Activated CD4-positive, alpha-beta T cell treated with anti-CD3 and anti-CD28 coated beads, Interleukin-2, amount 50 U/mL, for 1 hour (primary cell): ENCODE measurements at places on chromosomes 5 and 9.

GRCh38 chr5:172707285-172708182, 63.5 kb downstream of the DUSP1 start:
- DNase-seq = no peak

DNA sequence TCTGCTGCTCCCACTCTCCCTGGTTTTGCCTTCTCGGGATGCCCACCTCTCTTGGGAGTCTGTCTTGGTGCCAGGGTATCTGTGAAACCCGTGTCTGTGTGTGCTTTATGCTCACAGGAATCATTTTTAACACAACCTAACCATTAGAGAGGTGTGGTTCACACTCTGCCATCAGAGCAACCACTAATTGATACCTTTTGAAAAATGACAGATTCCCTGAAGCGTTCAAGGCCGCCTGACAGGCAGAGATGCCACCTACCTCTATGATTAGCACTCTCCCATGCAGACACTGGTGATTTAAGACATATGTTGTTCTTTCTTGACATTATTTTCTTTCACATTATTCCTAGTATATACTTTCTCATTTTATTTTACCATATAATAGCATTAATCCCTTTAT, 207.3 kb upstream of the SGCD start:
- DNase-seq = no peak

- DNase-seq = no peak
These were observed 158.7 kb downstream of the NFIB start for GRCh38 chr9:14155237-14155636.

DNA sequence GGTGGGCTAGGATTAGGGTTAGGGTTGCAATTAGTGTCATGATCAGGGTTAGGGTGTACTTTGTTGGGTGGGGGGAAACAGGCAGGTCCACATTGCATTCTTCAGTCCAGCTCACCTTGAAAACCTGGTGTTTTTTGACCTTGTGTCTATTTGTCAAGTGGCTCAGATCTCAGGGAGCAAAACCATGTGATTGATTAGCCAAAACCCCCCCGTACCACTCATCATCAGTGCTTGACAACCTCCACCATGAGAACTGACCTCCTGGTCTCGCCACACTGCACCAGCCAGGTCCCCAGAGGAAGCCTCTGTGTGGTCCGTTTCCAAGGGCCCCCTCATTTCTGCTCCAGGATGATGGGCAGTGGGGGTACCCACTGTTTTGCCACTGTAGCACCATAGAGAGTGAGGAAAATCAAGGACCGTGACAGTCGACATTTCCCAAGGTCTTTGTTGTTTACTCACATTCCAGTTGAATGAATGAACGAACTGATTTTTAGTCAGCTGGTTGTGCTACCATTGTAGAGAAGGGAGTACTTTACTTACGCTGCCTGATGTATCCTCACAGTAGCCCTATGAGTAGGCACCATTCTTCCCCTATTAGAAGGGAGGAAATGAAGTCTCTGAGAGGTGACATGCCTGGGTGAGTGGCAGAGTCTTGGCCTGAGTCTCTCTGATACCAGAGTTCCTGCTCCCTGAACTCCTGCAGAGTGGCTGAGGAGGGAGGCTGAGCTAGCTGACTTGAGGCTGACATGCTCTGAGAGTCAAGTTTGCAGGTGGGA, 84.8 kb downstream of the RAD23B start:
- no peak for DNase-seq

- DNase-seq = no peak
These were observed 8.3 kb downstream of the ZDHHC11B start for GRCh38 chr5:775961-776861.

- DNase-seq = no peak
These were observed 59.5 kb upstream of the INSYN2B start for GRCh38 chr5:170039830-170040229.

GRCh38 chr9:121133104-121133816, 58.5 kb downstream of the CNTRL start:
- DNase-seq = peak; percentile 76

GRCh38 chr9:34810187-34810524, 100.2 kb upstream of the CCL21 start:
- no peak for DNase-seq
